Stimulated activated CD4-positive, alpha-beta T cell treated with anti-CD3 and anti-CD28 coated beads, Interleukin-15, amount 100 ng/mL, for 24 hours (primary cell): ENCODE measurements at places on chromosomes 1 and 21.

DNA sequence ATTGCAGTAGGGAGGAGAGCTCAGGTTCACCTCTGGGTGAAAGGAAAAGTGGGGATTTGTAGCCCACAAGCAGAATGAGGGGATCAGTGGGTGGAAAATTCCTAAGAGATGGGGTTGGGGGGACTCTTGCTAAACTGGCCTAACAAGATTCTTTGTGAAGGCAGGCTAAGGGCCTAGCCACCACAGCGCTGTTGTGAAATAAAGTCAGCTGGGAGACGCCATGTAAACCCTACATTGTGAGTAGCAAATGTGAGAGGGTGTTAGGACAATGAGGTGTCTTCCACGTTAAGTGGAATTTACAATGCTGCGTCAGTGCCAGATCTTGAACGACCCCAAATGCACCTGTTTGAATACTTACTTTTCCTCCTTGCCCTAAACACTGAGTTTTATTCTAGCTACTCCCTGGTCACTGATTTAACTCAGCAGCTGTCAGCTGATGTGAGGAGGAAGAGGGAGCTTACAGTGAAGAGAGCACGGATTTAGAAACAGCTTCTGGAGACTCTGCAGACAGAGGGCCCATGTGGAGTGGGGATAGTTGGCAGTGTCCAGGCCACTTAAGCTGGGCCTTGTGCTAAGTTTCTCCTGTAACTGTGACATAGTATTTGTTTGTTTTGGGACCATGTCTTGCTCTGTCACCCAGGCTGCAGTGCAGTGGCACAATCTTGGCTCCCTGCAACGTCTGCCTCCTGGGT is 17.3 kb downstream of the PDPN start:
- no peak for DNase-seq

DNA sequence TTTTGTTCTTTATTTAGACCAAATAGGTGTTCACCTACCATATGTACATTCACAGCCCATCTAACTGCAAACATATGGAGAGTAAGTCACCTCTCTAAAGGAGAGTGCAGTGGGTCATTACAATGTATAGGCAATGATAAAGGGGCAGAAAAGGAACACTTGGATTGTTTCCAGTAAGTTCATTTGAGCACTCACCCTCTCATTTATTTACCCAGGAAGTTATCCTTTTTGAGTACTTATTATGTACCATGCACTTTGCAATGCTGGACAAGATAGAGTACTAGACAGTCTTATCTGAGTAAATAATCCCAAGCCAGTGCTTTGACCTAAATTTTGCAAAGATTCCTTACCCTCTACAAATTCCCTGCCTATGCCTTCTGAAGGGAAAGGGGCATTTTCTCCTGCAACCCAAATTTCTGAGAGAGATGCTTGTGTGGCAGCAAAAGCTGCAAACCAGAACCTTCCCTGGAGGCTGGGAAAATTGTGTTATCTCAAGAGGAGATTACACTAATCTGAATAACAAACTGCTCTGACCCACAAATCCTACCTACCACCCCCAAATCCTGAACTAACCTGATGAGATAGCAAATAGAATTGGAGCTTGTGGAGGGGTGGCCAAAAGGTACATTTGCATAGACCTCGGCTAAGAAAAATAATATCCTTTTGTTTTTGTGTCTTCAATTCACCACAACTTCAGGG is 18.6 kb upstream of the RGS8 start:
- no peak for DNase-seq

- no peak for DNase-seq
Observed at GRCh38 chr1:7119156-7119555, 333.9 kb downstream of the CAMTA1 start.

- DNase-seq = no peak
Observed at GRCh38 chr1:162364498-162364897, 12.2 kb downstream of the SPATA46 start.

DNA sequence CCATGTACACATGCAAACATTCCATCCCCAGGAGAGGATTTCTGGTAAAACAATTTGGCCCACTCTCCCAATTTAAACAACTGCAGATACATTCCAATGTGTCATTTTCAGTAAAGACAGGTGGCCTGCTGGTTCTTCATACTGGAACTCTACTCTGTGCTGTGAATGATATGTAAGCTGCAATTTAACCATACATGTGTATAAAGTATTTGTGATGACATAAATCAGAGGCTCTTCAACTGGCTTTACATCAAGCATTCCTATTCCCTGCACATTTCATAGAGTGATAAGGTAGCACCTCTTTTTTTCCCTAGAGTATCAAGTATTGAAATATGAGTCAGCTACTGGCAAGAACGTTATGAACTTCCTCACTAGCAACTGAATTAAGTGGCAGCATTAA is 649.5 kb upstream of the ADGRL2 start:
- DNase-seq = no peak
